ENCODE measurements at places on chromosomes 2 and 18.

GRCh38 chr2:240156435-240157146 is 16.1 kb upstream of the OTOS start:
- DNase-seq, result no peak

- no peak for DNase-seq
Observed at GRCh38 chr2:43050866-43051265, 175.5 kb downstream of the ZFP36L2 start.

DNA sequence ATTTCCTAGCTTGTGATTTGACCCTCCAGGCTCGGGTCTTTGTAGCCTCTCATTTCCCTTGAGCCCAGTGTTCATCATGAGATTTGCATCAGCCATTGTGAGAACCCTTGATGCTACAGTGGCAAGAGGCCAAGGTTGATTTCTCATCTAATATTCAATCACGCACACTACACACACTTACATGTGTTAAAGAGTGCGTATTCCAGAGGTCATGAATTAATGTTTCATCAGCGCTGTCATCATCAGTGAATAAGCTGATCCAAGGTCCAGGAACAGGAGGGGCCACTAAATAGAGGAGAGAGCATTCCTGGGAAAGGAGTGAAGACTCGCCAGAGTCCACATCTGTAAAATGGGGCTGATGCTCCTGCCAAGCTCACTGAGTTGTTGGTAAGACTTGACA is 276.1 kb upstream of the SIX2 start:
- no peak for DNase-seq

DNA sequence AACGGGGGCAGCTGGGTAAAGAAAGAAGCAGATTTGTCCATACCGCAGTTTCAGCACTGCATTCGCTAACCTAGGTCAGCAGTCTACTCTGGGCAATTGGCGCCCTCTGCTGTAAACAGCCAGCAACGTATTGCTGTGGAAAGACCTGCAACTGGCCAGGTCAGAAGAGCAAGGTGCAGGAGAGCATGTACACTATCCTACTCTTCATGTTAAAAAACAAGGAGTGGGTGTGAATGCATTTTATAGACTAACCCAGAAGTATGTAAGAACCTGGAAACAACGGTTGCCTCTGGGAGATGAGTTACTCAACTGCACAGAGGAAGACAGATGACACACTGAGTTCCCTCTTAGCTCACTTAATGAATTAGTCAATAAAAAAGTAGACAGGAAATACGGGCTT is 6.2 kb downstream of the MRPS5 start:
- DNase-seq, result no peak

DNA sequence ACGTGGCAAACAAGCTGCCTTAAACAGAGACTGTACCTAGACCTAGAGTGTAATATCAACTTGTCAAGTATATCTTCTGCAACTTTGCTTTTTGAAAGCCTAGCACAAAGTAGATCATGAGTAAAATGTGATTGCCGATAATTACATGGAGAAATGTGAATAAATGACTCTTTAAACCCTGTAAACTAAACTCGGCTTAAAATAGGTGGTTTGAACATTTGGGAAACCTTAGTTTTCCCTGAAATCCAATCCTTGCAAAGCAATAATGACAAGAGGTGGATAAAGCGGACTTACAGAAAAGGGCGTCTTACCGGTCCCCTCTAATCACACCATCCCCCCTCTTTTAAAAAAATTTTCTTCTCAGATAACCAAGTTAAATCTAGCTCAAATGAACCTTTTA is 549 bp upstream of the PSMD14 start:
- DNase-seq, result no peak

DNA sequence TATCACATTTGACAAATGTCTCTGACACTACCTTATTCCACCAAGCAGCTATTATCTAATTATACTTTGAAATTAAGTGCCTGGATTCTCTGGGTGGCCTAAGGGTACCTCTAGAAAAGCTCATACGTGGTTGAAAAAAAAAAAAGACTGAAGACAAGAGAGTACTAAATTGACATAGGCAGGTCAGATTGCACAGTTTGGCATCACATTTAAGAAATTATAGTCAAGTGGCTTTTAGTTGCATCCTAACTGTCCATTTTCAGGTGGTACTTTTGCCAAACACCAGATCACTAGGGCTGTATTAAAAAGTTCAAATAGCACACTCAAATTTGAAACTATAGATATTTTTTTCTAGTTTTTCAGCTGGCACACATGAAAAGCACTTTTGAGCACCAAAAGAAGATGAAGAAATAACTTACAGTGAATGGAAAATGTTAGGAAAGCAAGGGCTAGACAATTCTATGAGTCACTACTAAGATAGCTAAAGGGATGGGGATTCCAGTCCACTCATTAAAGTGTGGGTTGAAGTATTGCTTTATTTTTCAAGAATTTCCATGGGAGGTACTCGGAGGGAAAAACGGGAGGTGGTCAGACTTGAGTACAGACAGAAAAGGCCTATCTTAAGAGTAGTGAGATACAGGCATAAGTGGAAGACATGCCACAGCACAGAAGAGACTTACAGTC is 106.5 kb upstream of the COL5A2 start:
- no peak for DNase-seq

DNA sequence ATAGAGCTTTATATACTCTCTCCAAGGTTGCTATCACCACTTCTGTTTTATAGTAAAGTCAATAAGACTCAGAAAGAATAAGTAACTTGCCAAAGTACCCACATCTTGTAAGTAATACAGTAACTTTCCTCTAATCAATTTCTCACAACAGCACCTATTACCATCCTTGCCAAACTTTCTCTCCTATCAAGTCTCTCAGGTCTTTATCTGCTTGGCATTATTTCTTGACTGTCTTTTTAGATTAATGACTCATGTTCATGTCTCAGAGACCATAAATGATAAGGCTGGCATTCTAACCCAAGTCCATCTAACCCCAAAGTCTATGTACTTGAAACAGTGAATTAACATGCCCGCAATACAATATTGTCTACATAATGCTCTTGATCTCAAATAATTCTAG is 618.0 kb upstream of the ZEB2 start:
- no peak for DNase-seq

DNA sequence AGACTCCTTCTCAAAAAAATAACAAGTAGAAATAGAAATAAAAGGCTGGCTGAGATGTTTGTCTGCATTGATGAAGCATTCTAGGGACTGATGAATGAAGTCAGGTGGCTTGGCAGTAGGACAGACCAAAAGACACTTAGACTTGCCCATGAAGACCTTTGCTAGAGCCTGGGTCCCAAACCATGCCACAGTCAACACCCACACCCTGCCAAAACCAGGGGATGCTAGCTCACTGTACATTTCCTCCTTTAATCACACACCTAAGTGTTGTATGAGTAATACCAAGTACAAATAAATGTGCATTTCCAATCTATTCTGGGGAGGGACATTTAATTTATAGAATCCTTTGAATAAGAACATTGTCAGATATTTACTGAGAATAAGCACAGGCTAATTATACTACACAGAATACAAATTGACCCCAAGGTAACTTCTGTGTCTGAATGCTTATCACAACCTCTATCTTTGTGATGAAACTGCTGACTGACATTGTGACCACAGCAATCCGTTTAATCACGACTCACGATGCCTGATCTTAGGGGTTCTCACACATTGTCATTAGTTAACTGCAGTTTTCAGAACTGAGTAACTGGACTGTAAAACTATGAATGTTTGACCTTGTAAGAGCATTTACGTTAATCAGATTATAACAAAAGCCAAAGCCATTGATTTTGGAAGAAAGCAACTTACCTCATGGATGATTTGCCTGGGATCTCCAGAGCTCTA is 10.5 kb upstream of the NOL10 start:
- no peak for DNase-seq

GRCh38 chr2:191171708-191172355 is 21.0 kb upstream of the STAT4 start:
- DNase-seq, result no peak

GRCh38 chr2:72140621-72140960 is 7.1 kb downstream of the CYP26B1 start:
- no peak for DNase-seq

- no peak for DNase-seq
Observed at GRCh38 chr2:120592084-120592483, 143.6 kb upstream of the GLI2 start.

Measured in esophagus muscularis mucosa (tissue), 4 donors.